ENCODE measurements at places on chromosomes 7 and 10. TPM values are rescaled to one million over a fixed set of nuclear protein-coding genes. Genes with fewer than 3 reads are reported as not detected.
A peak's percentile ranks its signal among the peaks of the same experiment; 100 is the strongest.

The STEAP1B gene
- 26.8 TPM for polyA plus RNA-seq

The MCM10 gene
- polyA plus RNA-seq = 0.88 TPM

The CCDC3 gene
- polyA plus RNA-seq = not detected

The ABCA13 gene
- not detected for polyA plus RNA-seq

The BMPER gene
- not detected for polyA plus RNA-seq

The PON1 gene
- polyA plus RNA-seq = not detected

The C10orf67 gene
- polyA plus RNA-seq = 0.06 TPM

The ARHGEF35 gene
- polyA plus RNA-seq = 0.34 TPM

GRCh38 chr7:98222533-98223195 is 11.4 kb downstream of the BHLHA15 start:
- H3K4me1 ChIP-seq = peaks cover 21% of the 10 kb centered on the region
- peaks cover 43% of the 10 kb centered on the region for H3K36me3 ChIP-seq
- H3K27ac ChIP-seq = no peak overlapping the region
- no peaks in the 10 kb centered on the region for H3K27me3 ChIP-seq

- no peaks in the 10 kb centered on the region for H3K4me1 ChIP-seq
- DNase-seq = no peak
- H3K36me3 ChIP-seq = no peaks in the 10 kb centered on the region
- no peaks in the 10 kb centered on the region for H3K27me3 ChIP-seq
- H3K4me3 ChIP-seq = no peak overlapping the region
These were observed 54.7 kb upstream of the BICC1 start for GRCh38 chr10:58457761-58458616.

- no peak overlapping the region for H3K27ac ChIP-seq
- no peaks in the 10 kb centered on the region for H3K4me1 ChIP-seq
- DNase-seq = no peak
- H3K36me3 ChIP-seq = no peaks in the 10 kb centered on the region
- H3K4me3 ChIP-seq = no peak overlapping the region
- peaks cover 2% of the 10 kb centered on the region for H3K27me3 ChIP-seq
These were observed 58.2 kb downstream of the TMEM106B start for GRCh38 chr7:12269100-12269895.

DNA sequence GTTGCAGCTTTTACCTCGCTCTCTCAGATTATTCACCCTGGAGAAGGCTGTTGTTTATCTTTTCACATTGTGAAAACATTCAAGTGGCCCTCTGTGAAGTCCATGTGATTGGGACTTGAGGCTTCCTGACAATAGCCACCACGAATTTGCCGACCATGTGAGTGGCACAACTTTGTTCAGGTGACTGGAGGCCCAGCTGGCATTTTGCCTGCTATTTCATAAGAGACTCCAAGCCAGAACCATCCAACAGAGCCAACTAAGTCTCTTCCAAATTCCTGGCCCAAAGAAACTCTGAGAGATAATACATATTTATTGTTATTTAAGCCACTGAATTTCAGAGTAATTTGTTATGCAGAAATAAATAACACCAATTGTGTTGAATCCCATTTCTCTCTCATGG is 38.2 kb upstream of the CCSER2 start:
- no peaks in the 10 kb centered on the region for H3K27me3 ChIP-seq
- H3K27ac ChIP-seq = no peak overlapping the region
- DNase-seq = no peak
- no peaks in the 10 kb centered on the region for H3K4me1 ChIP-seq

- peaks cover 7% of the 10 kb centered on the region for H3K27me3 ChIP-seq
- H3K27ac ChIP-seq = no peak overlapping the region
- H3K4me3 ChIP-seq = no peak overlapping the region
- no peaks in the 10 kb centered on the region for H3K36me3 ChIP-seq
- H3K4me1 ChIP-seq = no peaks in the 10 kb centered on the region
These were observed 116.7 kb upstream of the ZMIZ1 start for GRCh38 chr10:78952030-78952429.

DNA sequence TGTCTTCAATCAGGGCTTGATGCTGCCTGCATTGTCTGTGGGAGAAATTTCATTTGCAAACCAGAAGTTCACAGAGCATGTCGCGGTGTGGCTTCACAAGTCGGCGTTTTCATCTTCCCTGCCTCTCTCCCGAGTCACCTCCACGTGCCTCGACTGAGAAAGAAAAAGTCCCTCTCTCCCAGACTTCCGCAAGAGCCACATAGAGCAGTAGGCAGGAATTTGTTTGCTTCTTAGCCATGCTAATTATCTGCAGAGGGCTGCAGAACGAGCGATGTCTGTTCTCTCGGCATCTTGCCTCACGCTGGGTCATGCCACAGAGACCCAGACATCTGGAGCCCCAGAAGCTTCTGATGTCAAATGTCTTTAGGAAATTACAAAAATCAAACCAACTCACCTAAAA is 272.2 kb downstream of the TCF7L2 start:
- no peaks in the 10 kb centered on the region for H3K36me3 ChIP-seq
- H3K4me3 ChIP-seq = no peak overlapping the region

DNA sequence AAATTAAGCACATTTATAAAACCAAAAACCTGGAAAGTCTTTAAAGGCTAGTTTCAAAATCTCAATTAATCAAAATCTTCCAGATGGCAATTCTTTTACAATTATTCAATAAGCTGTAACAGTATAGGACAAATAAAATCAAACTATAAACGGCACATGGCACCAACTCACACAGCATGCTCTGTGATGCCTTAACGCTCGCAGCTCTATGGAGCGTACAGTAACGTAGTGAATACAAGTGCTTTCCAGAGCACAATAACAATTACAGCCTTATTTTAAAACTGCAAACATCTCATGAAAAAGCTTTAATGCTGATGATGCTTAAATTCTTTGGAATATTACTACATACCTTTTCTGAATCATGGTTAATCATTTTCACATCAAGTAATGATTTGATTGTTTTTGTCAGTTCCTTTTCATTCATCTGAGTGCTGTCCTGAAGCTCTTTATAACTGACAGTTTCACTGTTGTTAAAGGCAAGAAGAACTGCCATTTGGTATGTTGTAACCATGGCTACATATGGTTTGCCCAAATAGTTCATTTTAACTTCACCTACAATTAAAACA is 74.2 kb downstream of the CUL2 start:
- no peaks in the 10 kb centered on the region for H3K4me1 ChIP-seq
- peaks cover 10% of the 10 kb centered on the region for H3K36me3 ChIP-seq
- no peak overlapping the region for H3K27ac ChIP-seq
- DNase-seq = no peak
- no peaks in the 10 kb centered on the region for H3K27me3 ChIP-seq

GRCh38 chr10:100858747-100859483 is 53.8 kb upstream of the SLF2 start:
- H3K36me3 ChIP-seq = no peaks in the 10 kb centered on the region
- no peaks in the 10 kb centered on the region for H3K4me1 ChIP-seq
- DNase-seq = no peak
- no peak overlapping the region for H3K4me3 ChIP-seq
- peaks cover 8% of the 10 kb centered on the region for H3K27me3 ChIP-seq

DNA sequence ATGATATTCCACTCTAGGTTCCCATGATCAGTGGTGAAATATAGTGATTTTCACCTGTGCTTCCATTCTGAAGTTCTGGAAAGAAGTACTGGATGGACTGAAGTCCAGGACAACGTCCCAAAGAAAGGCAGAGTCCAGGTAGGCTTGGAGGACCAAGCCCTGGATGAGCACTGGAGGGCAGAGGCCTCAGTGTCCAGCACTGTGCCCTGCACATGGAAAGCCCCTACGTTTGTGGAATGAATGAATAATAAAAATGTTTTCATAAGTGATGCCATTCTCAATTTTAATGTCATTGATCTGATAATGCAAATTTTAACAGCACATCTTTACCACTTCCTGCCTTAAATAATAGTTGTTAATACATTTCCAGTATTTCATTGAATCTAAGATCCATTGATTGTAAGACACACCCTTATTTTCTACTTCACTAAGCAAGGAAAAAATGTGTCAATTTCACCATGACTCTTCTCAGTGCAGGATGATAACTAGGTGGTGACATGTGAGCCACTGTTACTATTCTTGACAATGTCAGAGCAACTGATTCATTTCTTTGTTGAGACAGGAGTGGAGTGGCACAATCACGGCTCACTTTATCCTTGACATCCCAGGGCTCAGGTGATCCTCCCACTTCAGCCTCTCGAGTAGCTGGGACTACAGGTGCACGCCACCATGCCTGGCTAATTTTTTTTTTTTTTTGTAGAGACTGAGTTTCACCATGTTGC is 35.2 kb downstream of the ZNF783 start:
- H3K27me3 ChIP-seq = no peaks in the 10 kb centered on the region
- DNase-seq = no peak

GRCh38 chr7:87151729-87152111 is 533 bp upstream of the DMTF1 start:
- H3K4me1 ChIP-seq = peaks cover 40% of the 10 kb centered on the region
- H3K27me3 ChIP-seq = no peaks in the 10 kb centered on the region
- DNase-seq = no peak
- no peaks in the 10 kb centered on the region for H3K36me3 ChIP-seq
- peak overlapping the region; percentile 97 for H3K4me3 ChIP-seq

DNA sequence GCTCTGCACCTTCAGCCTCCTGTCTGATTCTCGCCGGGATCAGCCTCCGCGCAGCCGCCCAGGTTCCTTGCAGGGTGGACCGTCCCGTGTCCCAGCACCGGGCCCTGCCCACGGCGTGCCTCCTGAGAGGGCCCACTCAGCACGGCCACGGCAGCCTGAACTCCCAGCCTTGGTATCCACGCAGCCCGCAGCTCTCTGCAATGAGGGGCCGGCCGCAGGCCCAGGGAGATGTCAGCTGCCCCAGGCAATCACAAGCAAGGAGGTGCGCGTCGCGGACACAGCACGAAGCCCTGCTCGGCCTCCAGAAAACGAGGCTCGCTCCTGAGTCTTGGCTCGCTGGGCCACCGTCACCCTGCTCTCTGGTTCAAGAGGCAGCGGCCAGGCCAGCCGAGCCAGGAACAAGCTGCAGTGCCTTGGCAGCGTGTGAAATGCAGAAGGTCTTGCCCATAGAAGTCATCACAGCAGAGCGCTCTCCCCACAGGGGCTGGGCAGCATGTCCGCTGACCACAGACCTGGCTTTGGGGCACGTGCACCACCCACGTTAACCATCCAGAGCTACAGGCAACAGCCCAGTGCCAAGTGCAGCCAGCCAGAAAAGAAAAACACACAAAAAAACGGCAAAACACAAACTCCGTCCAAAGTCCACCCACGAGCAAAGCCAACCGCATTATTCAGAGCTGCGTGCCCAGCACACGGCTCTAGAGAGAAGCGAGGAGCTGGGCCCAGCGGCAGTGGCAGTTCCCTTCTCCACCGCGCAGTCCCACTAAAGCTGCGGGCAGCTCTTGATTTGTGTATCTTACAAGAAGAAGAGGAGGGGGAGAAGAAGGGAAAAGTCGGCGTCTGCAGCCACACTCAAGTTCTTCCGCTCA is 13.9 kb downstream of the GPER1 start:
- no peaks in the 10 kb centered on the region for H3K36me3 ChIP-seq
- no peak overlapping the region for H3K4me3 ChIP-seq
- DNase-seq = no peak
- H3K4me1 ChIP-seq = peaks cover 31% of the 10 kb centered on the region
- no peaks in the 10 kb centered on the region for H3K27me3 ChIP-seq
- no peak overlapping the region for H3K27ac ChIP-seq

DNA sequence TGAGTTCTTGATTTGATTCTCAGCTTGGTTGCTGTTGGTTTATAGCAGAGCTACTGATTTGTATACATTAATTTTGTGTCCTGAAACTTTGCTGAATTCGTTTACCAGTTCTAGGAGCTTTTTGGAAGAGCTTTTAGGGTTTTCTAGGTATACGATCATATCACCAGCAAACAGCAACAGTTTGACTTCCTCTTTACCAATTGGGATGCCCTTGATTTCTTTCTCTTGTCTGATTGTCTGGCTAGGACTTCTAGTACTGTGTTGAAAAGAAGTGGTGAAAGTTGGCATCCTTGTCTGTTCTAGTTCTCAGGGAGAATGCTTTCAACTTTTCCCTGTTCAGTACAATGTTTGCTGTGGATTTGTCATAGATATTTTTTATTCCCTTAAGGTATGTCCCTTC is 86.2 kb downstream of the PLXDC2 start:
- DNase-seq = no peak
- H3K27me3 ChIP-seq = no peaks in the 10 kb centered on the region
- no peak overlapping the region for H3K4me3 ChIP-seq
- H3K36me3 ChIP-seq = no peaks in the 10 kb centered on the region

DNA sequence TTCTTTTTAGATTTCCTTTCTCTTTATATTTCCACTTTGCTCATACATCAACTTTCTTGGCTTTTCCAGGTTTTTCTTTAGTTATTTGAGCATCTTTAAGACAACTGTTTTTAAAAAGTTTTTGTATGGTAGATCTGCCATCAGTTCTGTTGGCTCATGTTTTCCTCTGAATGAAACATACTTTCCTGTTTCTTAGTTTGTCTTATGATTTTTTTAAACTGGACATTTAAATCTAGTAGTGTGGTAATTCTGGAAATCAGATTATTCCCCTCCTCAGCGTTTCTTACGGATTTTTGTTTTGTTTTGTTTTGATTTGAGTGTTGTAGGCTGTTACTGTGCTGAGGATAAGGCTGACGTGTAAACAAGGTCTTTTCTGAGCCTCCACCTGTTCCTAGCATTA is 33.8 kb upstream of the ITGB8 start:
- DNase-seq = no peak
- H3K4me1 ChIP-seq = no peaks in the 10 kb centered on the region
- no peak overlapping the region for H3K27ac ChIP-seq
- H3K4me3 ChIP-seq = no peak overlapping the region
- no peaks in the 10 kb centered on the region for H3K27me3 ChIP-seq

DNA sequence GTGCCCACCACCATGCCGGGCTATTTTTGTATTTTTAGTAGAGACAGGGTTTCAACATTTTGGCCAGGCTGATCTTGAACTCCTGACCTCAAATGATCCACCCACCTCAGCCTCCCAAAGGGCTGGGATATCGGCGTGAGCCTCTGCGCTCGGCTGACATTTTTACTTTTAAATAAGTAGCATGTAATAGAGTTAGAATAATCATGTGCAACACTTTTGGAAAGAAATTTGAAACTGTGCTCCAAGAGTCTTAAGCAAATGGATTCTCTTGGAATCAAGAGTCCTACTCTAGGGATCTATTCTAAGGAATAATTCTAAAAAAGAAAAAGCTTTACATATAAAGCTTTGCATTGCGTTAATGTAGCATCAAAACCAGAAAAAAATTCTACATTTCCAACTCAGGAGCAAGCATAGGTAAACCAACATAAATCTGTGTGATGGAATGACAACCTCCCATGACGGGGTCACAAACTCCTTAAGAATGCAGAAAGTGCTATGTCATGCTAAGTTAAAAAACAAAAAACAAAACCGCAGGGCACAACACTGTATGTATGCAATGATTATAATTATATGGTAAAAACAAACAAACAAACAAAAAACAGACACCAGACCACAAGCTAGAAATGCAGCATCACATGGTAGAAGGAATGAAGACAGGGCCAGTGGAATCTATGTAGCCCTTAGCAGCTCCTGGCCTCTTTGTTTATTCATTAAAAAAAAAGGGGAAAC is 98.7 kb downstream of the RNF216 start:
- H3K4me3 ChIP-seq = no peak overlapping the region
- no peaks in the 10 kb centered on the region for H3K27me3 ChIP-seq
- peak overlapping the region; percentile 40 for H3K27ac ChIP-seq
- no peak for DNase-seq

GRCh38 chr7:127107601-127108007 is 145.1 kb downstream of the GRM8 start:
- peak; percentile 38 for DNase-seq
- no peaks in the 10 kb centered on the region for H3K4me1 ChIP-seq
- H3K27ac ChIP-seq = no peak overlapping the region
- no peaks in the 10 kb centered on the region for H3K36me3 ChIP-seq

Data from B cell (primary cell).